ENCODE measurements at places on chromosomes 13 and 19. TPM values are rescaled to one million over a fixed set of nuclear protein-coding genes. Genes with fewer than 3 reads are reported as not detected.
A peak's percentile ranks its signal among the peaks of the same experiment; 100 is the strongest.

DNA sequence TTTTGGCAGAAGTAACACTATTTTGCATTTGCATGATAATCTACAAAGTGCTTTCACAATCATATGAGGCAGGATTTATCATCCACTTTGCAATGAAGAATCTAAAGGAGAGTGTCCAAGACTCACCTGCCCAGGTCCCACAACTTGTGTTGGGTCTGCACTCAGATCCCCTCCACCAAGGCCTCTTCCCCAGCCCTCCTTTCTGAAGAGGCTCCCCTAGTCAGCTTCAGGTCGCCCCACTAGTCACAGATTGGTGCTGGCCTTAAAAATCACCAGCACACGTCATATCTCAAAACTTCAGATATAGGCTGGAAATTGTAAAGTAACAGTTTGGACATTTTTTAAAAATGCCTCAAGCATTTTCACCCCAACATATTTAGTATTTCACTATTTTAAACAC lies 17.5 kb downstream of the ATP7B start:
- no peak for DNase-seq
- no peaks in the 10 kb centered on the region for H3K27me3 ChIP-seq
- no peak overlapping the region for H3K27ac ChIP-seq
- peaks cover 21% of the 10 kb centered on the region for H3K4me1 ChIP-seq
- H3K36me3 ChIP-seq: no peaks in the 10 kb centered on the region

GRCh38 chr13:79901336-79901735 lies 420.4 kb downstream of the NDFIP2 start:
- H3K36me3 ChIP-seq: no peaks in the 10 kb centered on the region
- H3K27ac ChIP-seq: no peak overlapping the region
- no peak for DNase-seq
- H3K4me1 ChIP-seq: no peaks in the 10 kb centered on the region
- H3K27me3 ChIP-seq: no peaks in the 10 kb centered on the region
- no peak overlapping the region for H3K4me3 ChIP-seq

GRCh38 chr13:67855741-67856238 lies 625.7 kb upstream of the PCDH9 start:
- no peak overlapping the region for H3K27ac ChIP-seq
- DNase-seq: peak; percentile 18
- H3K4me3 ChIP-seq: no peak overlapping the region

GRCh38 chr13:25541434-25542123 lies 169.8 kb downstream of the ATP8A2 start:
- no peaks in the 10 kb centered on the region for H3K36me3 ChIP-seq
- H3K4me1 ChIP-seq: no peaks in the 10 kb centered on the region
- H3K27ac ChIP-seq: no peak overlapping the region
- no peaks in the 10 kb centered on the region for H3K27me3 ChIP-seq

CADM4 gene
- total RNA-seq: 7.8 TPM

- H3K36me3 ChIP-seq: no peaks in the 10 kb centered on the region
- no peak overlapping the region for H3K4me3 ChIP-seq
- H3K4me1 ChIP-seq: peaks cover 8% of the 10 kb centered on the region
- DNase-seq: no peak
- H3K27me3 ChIP-seq: no peaks in the 10 kb centered on the region
- no peak overlapping the region for H3K27ac ChIP-seq
These were observed 56.9 kb upstream of the TSHZ3 start for GRCh38 chr19:31406106-31406505.

SELENOW gene
- total RNA-seq: 1,360 TPM

GRCh38 chr19:7985481-7985911 lies 19.9 kb downstream of the ELAVL1 start:
- DNase-seq: no peak
- H3K4me3 ChIP-seq: no peak overlapping the region
- H3K36me3 ChIP-seq: peaks cover 90% of the 10 kb centered on the region

DNA sequence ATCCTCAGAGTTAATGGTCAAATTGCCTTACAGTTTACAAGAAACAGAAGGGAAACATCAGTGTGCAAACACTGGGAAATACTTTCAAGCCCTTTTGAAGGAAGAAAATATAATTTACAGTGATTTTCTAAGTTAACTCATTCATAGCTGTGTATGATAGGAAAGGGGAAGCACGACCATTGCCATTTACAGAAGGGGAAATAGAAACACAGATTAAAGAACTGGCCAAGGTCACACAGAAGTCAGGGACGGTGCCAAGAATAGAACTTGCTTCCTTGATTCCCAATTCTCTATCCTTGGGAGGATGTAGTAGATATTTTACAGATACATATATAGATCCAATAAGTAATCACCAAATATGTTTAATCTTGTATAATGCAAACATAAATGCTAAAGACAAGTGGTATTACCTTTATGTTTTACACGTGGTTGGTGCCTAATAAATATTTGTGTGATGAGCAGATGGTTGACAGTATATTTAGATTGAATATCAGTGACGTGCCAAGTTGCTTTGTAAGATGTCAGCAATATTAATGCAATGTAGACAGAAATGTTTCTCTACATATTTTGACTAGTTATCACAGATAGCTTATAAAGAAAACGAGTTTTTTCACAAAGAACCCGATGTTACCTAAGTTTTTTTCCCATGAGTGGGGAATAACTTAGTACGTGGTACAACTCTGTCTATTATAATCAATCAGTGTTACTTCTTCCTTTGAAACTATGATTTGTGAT lies 73.1 kb downstream of the FLT1 start:
- H3K36me3 ChIP-seq: no peaks in the 10 kb centered on the region
- no peak overlapping the region for H3K4me3 ChIP-seq
- no peak for DNase-seq
- H3K27ac ChIP-seq: no peak overlapping the region
- no peaks in the 10 kb centered on the region for H3K4me1 ChIP-seq
- no peaks in the 10 kb centered on the region for H3K27me3 ChIP-seq

ZNF836 gene
- total RNA-seq: 15.4 TPM

GRCh38 chr13:99979453-99980200 lies 2.0 kb upstream of the ZIC2 start:
- H3K4me3 ChIP-seq: peak overlapping the region; percentile 15
- no peaks in the 10 kb centered on the region for H3K36me3 ChIP-seq
- H3K27ac ChIP-seq: no peak overlapping the region
- H3K4me1 ChIP-seq: peaks cover 30% of the 10 kb centered on the region

CGB1 gene
- not detected for total RNA-seq

Measured in muscle of leg (tissue), 16 donors.